ENCODE measurements at places on chromosomes 5 and 9. TPM values are rescaled to one million over a fixed set of nuclear protein-coding genes. Genes with fewer than 3 reads are reported as not detected.

C5orf34 gene
- 4.1 TPM for total RNA-seq

DNA sequence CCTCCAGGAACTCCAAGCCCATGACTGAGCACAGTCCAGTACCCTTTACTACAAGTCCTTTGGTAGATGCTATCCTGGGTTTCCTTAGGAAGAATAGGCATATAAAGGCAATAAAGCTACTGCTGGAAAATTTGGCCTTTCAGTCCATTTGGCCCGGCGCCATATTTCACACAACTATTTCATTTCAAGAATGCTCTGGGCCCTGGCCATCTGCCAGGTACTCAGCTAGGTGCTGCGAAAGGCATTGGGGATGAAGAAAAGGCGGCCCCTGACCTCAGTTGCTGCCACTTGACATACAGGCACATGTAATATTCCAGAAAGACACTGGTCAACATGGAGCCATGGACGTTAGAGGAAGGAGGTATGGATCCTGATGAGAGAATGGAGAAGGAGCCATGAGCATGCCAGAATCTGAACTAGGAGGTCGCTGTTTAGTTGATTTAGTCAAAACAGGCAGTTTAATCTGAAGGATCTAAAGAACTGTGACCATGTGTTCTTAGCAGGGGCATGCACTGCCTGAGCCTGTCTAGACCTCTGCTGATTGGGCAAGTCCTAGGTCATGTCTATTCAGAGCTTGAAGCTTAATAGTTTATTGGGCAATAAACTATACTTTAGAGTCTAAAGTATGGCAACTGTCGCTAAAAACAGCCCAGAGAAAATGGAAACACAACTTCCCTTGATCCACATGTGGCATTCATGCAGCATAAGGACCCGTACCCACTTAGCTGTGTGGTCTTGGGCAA lies 149.3 kb downstream of the MELK start:
- no peak for DNase-seq
- no peaks in the 10 kb centered on the region for H3K4me1 ChIP-seq
- peaks cover 6% of the 10 kb centered on the region for H3K27me3 ChIP-seq
- no peak overlapping the region for H3K27ac ChIP-seq
- no peak overlapping the region for H3K4me3 ChIP-seq

- no peaks in the 10 kb centered on the region for H3K27me3 ChIP-seq
- DNase-seq = no peak
- H3K27ac ChIP-seq = no peak overlapping the region
- H3K36me3 ChIP-seq = no peaks in the 10 kb centered on the region
- no peak overlapping the region for H3K4me3 ChIP-seq
Observed at GRCh38 chr9:137494550-137495351, 35.6 kb upstream of the NSMF start.

BAG1 gene
- total RNA-seq = 19.8 TPM

DNA sequence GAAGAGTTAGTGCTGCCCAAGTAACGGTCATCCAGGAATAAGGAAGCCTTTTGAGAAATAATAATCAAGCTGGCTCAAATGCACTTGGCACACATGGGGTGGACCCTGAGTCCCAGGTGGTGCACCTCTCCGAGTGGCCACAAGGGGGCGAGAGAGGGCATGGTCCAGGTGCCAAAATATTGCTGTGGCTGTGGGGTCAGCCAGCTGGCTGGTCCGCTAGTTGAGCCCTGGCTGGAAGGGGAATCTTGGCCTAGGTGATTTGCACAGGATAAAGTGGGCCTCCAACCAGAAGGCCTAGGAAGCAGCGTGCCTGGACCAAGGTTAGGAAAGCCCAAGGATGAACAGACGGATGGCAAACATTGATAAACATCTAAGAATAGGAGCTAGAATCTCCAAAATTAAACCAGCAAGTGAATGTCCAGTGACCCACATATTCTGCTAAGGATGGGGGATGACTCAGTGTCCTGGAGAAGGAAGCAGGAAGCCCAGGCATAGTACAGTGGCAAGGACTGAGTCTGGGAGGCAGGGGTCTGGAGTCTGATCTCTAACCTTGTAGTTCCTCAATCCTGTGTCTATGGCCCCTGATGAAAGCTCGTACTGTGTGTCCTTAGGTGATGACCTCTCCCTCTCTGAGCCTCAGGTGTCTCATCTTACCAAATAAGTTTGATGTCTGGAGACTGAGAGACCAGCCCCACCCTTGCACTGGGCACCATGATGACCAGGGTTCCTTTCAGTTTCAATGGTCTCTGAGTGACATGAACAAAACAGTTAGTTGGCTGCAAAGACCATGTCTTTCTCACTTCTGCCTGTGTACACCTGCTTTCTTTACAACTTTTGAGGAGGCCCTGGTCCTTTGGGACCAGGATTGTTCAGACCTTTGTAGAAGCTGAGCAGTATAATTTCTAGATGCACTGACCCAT lies 19.2 kb upstream of the SHB start:
- peak; percentile 29 for DNase-seq
- no peaks in the 10 kb centered on the region for H3K27me3 ChIP-seq
- no peak overlapping the region for H3K27ac ChIP-seq
- H3K4me3 ChIP-seq = no peak overlapping the region

- H3K27ac ChIP-seq = no peak overlapping the region
- H3K4me3 ChIP-seq = no peak overlapping the region
- no peaks in the 10 kb centered on the region for H3K36me3 ChIP-seq
- no peaks in the 10 kb centered on the region for H3K27me3 ChIP-seq
Observed at GRCh38 chr5:165393839-165394238, 1888.4 kb downstream of the MAT2B start.

- peak; percentile 68 for DNase-seq
- no peaks in the 10 kb centered on the region for H3K27me3 ChIP-seq
- no peak overlapping the region for H3K4me3 ChIP-seq
- H3K4me1 ChIP-seq = peaks cover 5% of the 10 kb centered on the region
- H3K36me3 ChIP-seq = no peaks in the 10 kb centered on the region
- peak overlapping the region; percentile 74 for H3K27ac ChIP-seq
Observed at GRCh38 chr5:14109041-14109747, 33.9 kb upstream of the TRIO start.

DNA sequence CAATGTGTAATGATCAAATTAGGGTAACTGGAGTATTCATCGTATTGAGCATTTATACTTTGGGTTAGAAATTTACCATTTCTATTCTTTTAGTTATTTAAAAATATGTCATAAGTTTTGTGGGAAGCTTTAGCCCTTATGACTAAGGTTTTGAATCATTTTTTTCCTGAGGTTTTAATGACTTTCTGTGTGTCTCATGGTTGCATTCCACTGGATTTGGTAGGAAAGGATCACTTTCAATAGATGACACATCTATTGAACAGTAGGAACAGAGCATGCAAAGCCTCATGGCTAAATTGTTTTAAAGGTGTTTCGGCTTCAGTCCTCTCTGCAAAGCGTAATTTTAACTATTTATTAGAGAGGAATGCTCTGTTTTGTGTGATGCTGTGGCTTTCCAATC lies 512.4 kb upstream of the CHD1 start:
- peak; percentile 9 for DNase-seq
- H3K36me3 ChIP-seq = no peaks in the 10 kb centered on the region
- H3K27ac ChIP-seq = no peak overlapping the region
- no peaks in the 10 kb centered on the region for H3K27me3 ChIP-seq

GRCh38 chr5:81762401-81762800 lies 11.5 kb upstream of the SSBP2 start:
- H3K27ac ChIP-seq = no peak overlapping the region
- H3K4me3 ChIP-seq = no peak overlapping the region
- no peaks in the 10 kb centered on the region for H3K4me1 ChIP-seq
- H3K27me3 ChIP-seq = no peaks in the 10 kb centered on the region
- no peak for DNase-seq
- no peaks in the 10 kb centered on the region for H3K36me3 ChIP-seq

SLC12A7 gene
- 23.9 TPM for total RNA-seq

CDK9 gene
- 54.8 TPM for total RNA-seq

TERT gene
- total RNA-seq = not detected

SEC61B gene
- 58.8 TPM for total RNA-seq

GPR150 gene
- 0.33 TPM for total RNA-seq

TCF7 gene
- total RNA-seq = 3.1 TPM

DNA sequence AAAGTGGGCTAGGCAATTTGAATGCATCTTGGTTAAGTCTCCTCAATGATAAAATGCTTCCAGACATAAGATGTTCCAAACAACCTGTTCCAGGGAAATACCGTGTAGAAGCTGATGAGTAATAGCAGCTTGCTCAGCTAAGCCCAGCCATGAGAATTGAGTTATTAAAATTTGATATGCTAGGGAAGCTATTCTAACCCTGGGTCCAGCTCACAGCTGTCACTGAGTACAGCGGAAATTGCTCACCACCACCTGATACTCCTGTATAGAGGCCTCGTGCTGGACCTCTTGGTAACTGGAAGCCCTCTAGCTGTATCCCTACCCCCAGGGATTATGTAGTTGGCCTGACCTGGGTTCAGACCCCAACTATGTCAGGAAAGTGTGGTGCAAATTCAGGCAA lies 521.3 kb upstream of the TRPC7 start:
- no peak overlapping the region for H3K4me3 ChIP-seq
- H3K4me1 ChIP-seq = no peaks in the 10 kb centered on the region
- no peaks in the 10 kb centered on the region for H3K36me3 ChIP-seq
- DNase-seq = no peak
- H3K27me3 ChIP-seq = no peaks in the 10 kb centered on the region
- no peak overlapping the region for H3K27ac ChIP-seq

GRCh38 chr5:174231956-174232487 lies 186.5 kb downstream of the NSG2 start:
- H3K36me3 ChIP-seq = no peaks in the 10 kb centered on the region
- no peak overlapping the region for H3K4me3 ChIP-seq
- no peaks in the 10 kb centered on the region for H3K4me1 ChIP-seq
- H3K27ac ChIP-seq = no peak overlapping the region
- DNase-seq = no peak

GRCh38 chr9:2060424-2060823 lies 45.3 kb downstream of the SMARCA2 start:
- no peak overlapping the region for H3K27ac ChIP-seq
- no peak overlapping the region for H3K4me3 ChIP-seq
- peak; percentile 64 for DNase-seq
- no peaks in the 10 kb centered on the region for H3K4me1 ChIP-seq
